ENCODE measurements at places on chromosomes 7 and 10. TPM values are rescaled to one million over a fixed set of nuclear protein-coding genes. Genes with fewer than 3 reads are reported as not detected.

GRCh38 chr7:148260599-148260998 is 330.0 kb upstream of the C7orf33 start:
- no peak for DNase-seq
- peak overlapping the region; percentile 78 for H3K27ac ChIP-seq
- no peaks in the 10 kb centered on the region for H3K27me3 ChIP-seq
- no peaks in the 10 kb centered on the region for H3K36me3 ChIP-seq

DNA sequence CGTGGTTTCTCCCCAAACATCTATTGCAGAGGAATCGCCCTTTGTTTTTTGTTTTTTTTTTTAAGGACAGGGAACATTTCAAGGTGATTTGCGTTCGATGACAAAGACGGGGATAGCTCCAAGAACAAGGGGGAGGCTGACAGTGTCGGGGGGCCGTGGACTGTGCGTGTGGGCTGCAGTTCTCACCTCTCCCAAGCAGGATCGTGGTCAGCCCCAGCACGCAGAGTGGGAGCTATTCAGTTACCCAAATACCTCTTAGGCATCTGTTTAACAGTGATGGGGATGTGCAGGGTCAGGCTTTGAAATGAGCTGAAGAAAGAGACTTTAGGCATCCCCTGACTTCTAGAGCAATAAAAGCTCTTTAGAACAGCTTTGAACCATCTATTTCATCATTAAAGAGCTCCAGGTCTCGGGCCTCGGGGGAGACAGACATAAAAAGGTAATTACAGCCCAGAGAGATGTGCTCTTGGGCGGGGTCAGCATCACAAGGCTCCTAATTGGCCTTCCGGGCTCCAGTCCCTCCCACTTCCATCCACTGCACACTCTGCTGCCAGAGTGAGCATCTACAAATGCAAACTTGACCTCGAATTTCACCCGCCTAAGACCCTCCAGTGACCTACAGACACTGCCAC is 97.3 kb downstream of the MYL10 start:
- no peaks in the 10 kb centered on the region for H3K36me3 ChIP-seq
- H3K27me3 ChIP-seq, result no peaks in the 10 kb centered on the region
- no peak overlapping the region for H3K4me3 ChIP-seq
- H3K27ac ChIP-seq, result no peak overlapping the region

The LRRD1 gene
- total RNA-seq, result 0.49 TPM

The NUTM2D gene
- total RNA-seq, result 3.7 TPM

GRCh38 chr7:114418117-114418516 is 3.5 kb downstream of the FOXP2 start:
- H3K4me1 ChIP-seq, result peaks cover 17% of the 10 kb centered on the region
- H3K4me3 ChIP-seq, result no peak overlapping the region
- no peaks in the 10 kb centered on the region for H3K27me3 ChIP-seq
- no peaks in the 10 kb centered on the region for H3K36me3 ChIP-seq
- no peak overlapping the region for H3K27ac ChIP-seq

The CUEDC2 gene
- 52.1 TPM for total RNA-seq

The PNLIP gene
- total RNA-seq, result not detected

GRCh38 chr10:61781969-61782403 is 119.3 kb downstream of the CABCOCO1 start:
- H3K36me3 ChIP-seq, result no peaks in the 10 kb centered on the region
- H3K4me3 ChIP-seq, result no peak overlapping the region
- DNase-seq, result no peak
- H3K4me1 ChIP-seq, result peaks cover 28% of the 10 kb centered on the region
- H3K27me3 ChIP-seq, result no peaks in the 10 kb centered on the region

- no peak for DNase-seq
- no peaks in the 10 kb centered on the region for H3K27me3 ChIP-seq
- no peaks in the 10 kb centered on the region for H3K36me3 ChIP-seq
- H3K4me3 ChIP-seq, result no peak overlapping the region
- H3K4me1 ChIP-seq, result peaks cover 18% of the 10 kb centered on the region
- H3K27ac ChIP-seq, result no peak overlapping the region
These were observed 1.6 kb upstream of the CRHR2 start for GRCh38 chr7:30683816-30684215.

DNA sequence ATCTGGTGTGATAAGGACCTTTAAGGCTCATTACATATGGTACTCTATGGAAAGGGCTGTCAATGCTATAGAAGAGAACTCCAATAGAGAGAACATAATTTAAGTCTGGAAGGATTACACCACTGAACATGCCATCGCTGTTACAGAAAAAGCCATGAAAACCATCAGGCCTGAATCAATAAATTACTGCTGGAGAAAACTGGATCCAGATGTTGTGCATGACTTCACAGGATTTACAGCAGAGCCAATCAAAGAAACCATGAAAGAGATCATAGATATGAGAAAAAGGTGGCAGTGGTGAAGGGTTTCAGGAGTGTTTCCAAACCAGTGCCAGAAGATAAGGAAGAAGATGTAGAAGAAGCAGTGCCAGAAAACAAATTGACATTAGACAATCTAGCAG is 18.9 kb upstream of the GPR22 start:
- peaks cover 6% of the 10 kb centered on the region for H3K36me3 ChIP-seq
- H3K4me3 ChIP-seq, result no peak overlapping the region
- no peak for DNase-seq
- H3K27me3 ChIP-seq, result no peaks in the 10 kb centered on the region
- no peak overlapping the region for H3K27ac ChIP-seq

GRCh38 chr7:17651863-17652385 is 288.4 kb downstream of the SNX13 start:
- H3K4me1 ChIP-seq, result peaks cover 35% of the 10 kb centered on the region
- no peaks in the 10 kb centered on the region for H3K27me3 ChIP-seq
- no peak overlapping the region for H3K4me3 ChIP-seq
- peak overlapping the region; percentile 59 for H3K27ac ChIP-seq
- no peak for DNase-seq
- H3K36me3 ChIP-seq, result no peaks in the 10 kb centered on the region

DNA sequence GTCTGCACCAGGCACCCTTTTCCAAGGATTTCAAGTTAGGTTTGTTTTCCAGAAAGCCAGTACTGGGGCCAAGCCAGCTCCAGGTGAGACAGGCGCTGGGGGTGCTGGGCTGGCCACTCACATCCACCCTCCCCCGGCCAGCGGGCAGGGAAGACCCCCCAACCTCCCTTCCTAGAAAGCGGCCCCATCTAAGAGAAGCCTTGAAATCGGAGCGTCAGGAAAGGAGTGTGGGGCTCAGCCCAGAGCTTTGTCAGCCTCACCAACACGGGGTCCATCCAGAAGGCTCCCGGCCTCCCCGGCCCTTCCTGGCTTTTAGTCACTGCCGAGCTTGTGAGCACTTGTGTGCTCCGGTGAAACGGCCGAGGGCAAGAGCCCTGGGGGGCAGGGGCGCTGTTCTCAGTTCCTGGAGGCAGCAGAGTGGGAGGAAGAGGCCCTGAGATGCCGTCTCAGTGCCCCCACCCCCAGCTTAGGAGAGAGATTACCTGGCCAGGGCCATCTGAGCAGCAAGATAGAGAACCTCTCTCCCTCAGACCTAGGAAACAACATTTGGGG is 39.6 kb downstream of the PDGFA start:
- no peak overlapping the region for H3K27ac ChIP-seq
- H3K4me1 ChIP-seq, result peaks cover 4% of the 10 kb centered on the region
- H3K27me3 ChIP-seq, result no peaks in the 10 kb centered on the region
- no peak overlapping the region for H3K4me3 ChIP-seq

DNA sequence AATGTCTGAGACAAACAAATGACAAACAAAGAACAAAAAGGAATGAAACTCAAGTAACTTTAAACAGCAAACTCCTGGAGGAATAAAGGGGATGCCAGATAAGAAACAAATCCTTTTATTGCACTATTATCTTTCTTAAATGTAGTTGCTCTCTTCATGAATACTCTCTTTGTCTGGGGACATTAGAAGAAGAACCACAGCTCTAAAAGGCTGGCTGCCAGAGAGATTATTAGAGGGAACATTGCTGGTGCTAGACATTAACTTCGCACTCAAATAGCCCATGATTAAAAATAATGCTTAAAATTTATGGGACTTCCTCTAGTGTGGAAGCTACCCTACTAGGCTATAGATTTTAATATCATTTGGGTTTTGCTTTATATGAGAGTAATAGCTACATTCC is 1330.4 kb downstream of the XPNPEP1 start:
- no peaks in the 10 kb centered on the region for H3K36me3 ChIP-seq
- no peak overlapping the region for H3K4me3 ChIP-seq
- H3K4me1 ChIP-seq, result no peaks in the 10 kb centered on the region

- no peak overlapping the region for H3K27ac ChIP-seq
- H3K36me3 ChIP-seq, result no peaks in the 10 kb centered on the region
These were observed 49.9 kb downstream of the CDHR3 start for GRCh38 chr7:106012935-106013439.

DNA sequence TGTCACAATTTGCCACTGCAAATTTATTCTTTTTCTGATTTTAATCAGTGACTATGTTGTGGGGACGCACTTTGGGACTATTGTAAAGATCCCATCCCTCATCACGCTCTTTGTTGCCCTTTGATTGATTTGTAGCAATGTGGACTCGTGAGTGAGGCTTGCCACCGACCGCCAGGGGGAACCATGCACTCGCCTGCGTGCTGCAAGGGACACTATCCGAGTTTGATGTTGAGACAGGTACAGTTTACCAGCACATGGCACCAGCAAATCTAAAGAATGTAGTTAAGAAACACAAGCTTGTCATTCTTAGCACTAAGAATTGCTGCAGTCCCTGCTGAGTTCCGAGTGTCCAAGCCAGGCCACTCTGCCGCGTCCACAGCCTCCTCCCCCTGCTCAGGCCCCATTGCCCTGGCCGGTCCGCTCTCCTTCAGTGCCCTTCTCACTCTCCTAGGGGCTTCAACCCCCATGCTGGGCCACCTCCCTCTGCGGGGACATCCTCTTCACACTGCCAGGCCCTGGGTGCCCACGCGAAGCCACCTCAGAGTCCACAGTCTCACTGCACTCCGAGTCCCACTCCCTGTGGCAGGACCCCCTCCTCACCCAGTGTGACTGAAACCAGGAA is 2.0 kb upstream of the SFTPA2 start:
- no peak for DNase-seq
- H3K4me1 ChIP-seq, result no peaks in the 10 kb centered on the region
- no peak overlapping the region for H3K27ac ChIP-seq
- H3K4me3 ChIP-seq, result no peak overlapping the region

The AOC1 gene
- total RNA-seq, result not detected

- no peaks in the 10 kb centered on the region for H3K27me3 ChIP-seq
- H3K27ac ChIP-seq, result no peak overlapping the region
- DNase-seq, result no peak
- H3K36me3 ChIP-seq, result no peaks in the 10 kb centered on the region
These were observed 32.8 kb downstream of the TMEM130 start for GRCh38 chr7:98836811-98837629.

GRCh38 chr7:136104269-136104603 is 127.1 kb upstream of the MTPN start:
- H3K36me3 ChIP-seq, result no peaks in the 10 kb centered on the region
- no peaks in the 10 kb centered on the region for H3K27me3 ChIP-seq
- no peaks in the 10 kb centered on the region for H3K4me1 ChIP-seq
- no peak overlapping the region for H3K4me3 ChIP-seq
- DNase-seq, result no peak

GRCh38 chr10:99658622-99659030 is 683 bp upstream of the ENTPD7 start:
- DNase-seq, result no peak
- no peak overlapping the region for H3K27ac ChIP-seq
- peaks cover 32% of the 10 kb centered on the region for H3K4me1 ChIP-seq
- peak overlapping the region; percentile 84 for H3K4me3 ChIP-seq
- no peaks in the 10 kb centered on the region for H3K27me3 ChIP-seq

DNA sequence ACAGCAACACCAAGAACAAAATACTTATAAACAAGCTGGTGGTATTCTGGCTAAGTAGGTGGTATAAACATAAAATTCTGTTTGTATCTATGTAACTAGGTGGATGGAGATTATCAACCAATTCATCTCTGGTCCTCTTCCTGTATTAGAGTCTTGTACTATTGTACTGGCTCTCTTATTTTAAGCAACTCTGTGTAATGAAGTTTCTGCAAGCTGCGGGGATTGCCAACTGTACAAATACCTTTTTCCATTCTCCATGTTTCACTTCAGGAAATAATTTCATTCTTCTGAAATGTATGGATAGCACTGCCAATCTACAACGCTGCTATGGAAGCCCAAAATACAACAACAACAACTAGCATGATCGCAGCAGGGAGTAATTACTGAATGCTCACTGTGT is 44.8 kb downstream of the JAZF1 start:
- peaks cover 62% of the 10 kb centered on the region for H3K4me1 ChIP-seq
- H3K27ac ChIP-seq, result peak overlapping the region; percentile 69
- no peak overlapping the region for H3K4me3 ChIP-seq

- H3K4me3 ChIP-seq, result no peak overlapping the region
- no peak overlapping the region for H3K27ac ChIP-seq
- H3K4me1 ChIP-seq, result no peaks in the 10 kb centered on the region
- H3K36me3 ChIP-seq, result peaks cover under 1% of the 10 kb centered on the region
These were observed 78.4 kb upstream of the GSDME start for GRCh38 chr7:24835643-24836042.

GRCh38 chr10:52956461-52956860 is 183.9 kb upstream of the MBL2 start:
- DNase-seq, result no peak
- H3K4me3 ChIP-seq, result no peak overlapping the region
- no peaks in the 10 kb centered on the region for H3K27me3 ChIP-seq
- H3K4me1 ChIP-seq, result no peaks in the 10 kb centered on the region
- no peak overlapping the region for H3K27ac ChIP-seq

The TEX47 gene
- total RNA-seq, result not detected

GRCh38 chr7:133354546-133355324 is 101.9 kb downstream of the EXOC4 start:
- no peak for DNase-seq
- no peak overlapping the region for H3K27ac ChIP-seq
- no peaks in the 10 kb centered on the region for H3K4me1 ChIP-seq
- H3K4me3 ChIP-seq, result no peak overlapping the region
- no peaks in the 10 kb centered on the region for H3K27me3 ChIP-seq
- no peaks in the 10 kb centered on the region for H3K36me3 ChIP-seq

The ELOVL3 gene
- not detected for total RNA-seq

The PAX4 gene
- total RNA-seq, result not detected

Data from vagina (tissue), 2 donors.